AG10803 (cell line): ENCODE measurements at places on chromosomes 13 and 19.
A peak's percentile ranks its signal among the peaks of the same experiment; 100 is the strongest.

- no peak for DNase-seq
Observed at GRCh38 chr19:40213251-40213829, 4.8 kb downstream of the TTC9B start.

DNA sequence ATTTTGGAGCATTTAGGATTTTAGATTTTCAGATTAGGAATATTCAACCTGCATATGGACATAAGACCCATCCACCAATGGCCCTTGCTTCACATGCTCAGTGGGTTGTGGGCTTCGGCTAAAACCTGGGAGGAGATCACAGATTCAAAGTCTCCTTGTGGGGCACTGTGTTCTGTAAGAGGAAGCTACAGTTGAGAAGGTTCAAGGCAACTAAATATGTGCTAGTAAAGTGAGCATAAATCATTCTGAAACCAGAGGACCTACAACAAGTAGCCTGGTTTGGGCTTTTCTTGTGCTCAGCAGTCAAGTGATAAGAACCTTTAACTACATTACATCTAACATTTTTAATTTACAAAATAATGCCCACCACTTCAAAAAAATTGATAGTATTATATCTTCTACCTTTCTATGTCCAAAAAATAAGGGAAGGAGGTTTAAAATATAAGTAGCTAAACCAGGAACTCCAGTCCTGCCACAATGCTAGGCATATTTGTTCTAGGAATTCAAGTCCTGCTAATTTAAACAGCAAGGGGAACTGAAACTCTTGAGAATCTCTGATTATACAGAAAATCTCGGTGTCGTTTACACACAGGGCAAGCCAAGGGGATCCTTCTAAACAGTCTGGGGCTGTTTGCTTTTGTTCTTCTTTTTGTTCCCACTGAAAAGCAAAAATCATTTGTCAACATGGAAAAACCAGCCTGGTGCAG, 36.6 kb downstream of the FOXO1 start:
- no peak for DNase-seq

- no peak for DNase-seq
Observed at GRCh38 chr19:19619181-19619848, 828 bp upstream of the PBX4 start.

DNA sequence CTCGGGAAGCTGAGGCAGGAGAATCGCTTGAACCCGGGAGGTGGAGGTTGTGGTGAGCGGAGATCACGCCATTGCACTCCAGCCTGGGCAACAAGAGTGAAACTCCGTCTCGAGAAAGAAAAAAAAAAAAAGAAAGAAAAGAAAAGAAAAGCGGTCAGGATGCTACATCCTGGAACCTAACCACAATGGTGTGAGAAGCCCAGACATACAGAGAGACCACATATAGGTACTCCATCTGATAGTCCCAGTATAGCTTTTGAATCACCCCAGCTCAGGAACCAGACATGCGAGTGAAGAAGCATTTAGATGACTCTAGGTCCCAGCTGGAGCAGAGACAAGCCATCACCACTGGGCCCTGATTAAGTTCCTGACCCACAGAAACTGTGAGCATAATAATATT, 3.2 kb downstream of the IFNL1 start:
- no peak for DNase-seq

DNA sequence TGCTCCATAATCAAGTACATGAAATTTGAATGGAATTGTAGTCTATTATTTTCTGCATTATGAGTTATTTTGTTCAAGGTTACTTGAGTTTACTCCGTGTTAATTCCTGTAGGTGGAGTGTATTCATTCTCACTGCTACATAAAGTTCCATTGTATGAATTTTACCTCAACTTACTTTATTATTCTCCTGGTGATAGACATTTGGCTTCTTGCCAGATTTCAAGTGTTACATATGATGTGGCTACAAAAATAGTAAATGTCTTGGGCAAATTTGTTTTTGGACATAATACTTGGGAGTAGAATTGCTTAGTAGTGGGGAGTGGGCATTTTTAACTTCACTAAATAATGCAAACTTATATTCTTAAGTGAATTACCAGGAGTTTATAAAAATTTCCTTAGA, 328.9 kb downstream of the SHISA2 start:
- no peak for DNase-seq

DNA sequence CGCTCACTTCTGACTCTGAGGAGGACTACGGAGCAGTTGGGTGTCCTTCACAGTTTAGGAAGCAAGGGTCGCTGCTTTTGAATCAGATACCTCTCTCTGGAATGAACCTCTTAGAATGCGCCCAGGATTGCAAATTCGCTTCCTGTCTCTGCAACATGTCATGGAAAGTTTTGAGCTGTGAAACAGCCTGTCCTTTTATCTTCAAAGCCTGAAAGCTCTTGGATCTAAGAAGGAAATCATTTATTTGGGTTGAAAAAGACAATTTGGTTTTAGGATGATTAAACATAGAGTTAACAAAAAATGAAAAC, 134.1 kb downstream of the KATNAL1 start:
- DNase-seq, result no peak

GRCh38 chr19:7063764-7064418, 5.4 kb upstream of the MBD3L3 start:
- DNase-seq, result no peak

DNA sequence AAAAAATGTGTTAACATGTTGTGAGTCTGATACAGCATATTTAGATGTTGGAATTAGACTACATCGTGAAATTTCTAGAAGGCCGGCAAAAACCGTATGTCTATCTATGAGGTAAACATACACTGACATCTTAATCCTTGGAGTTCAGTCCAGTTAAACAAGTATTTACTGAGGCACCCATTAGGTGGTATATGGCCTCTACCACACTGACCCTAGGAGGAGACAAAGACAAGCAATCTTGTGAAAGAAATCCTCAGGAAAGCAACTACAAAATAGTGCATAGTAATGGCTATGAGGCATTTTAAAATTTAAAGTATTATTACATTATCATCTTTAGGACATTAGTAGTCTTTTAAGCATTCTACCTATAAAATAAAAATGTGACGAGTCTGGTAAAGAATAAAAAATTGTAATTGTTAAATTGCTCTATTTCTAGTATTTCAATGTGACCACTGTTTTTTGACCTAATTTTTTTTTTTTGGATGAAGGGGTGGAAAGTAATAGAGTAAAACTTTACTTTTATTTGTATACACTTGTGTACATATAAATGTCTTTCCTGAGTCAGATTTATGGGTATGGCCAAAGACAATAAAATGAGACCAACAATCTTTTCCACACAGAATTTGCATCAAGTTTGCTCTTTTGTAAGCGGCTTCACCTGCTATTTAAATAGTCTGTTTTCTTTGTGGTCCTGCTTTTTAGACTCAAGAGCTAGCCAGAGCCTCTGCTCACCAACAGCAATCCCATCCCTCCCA, 50.5 kb downstream of the KATNAL1 start:
- peak; percentile 43 for DNase-seq

- peak; percentile 23 for DNase-seq
Observed at GRCh38 chr13:63460462-63461090, 2044.9 kb upstream of the PCDH20 start.

- DNase-seq, result no peak
Observed at GRCh38 chr13:112078879-112079531, 12.1 kb downstream of the SOX1 start.

- DNase-seq, result no peak
Observed at GRCh38 chr19:16627928-16628182, 149 bp downstream of the MED26 start.

DNA sequence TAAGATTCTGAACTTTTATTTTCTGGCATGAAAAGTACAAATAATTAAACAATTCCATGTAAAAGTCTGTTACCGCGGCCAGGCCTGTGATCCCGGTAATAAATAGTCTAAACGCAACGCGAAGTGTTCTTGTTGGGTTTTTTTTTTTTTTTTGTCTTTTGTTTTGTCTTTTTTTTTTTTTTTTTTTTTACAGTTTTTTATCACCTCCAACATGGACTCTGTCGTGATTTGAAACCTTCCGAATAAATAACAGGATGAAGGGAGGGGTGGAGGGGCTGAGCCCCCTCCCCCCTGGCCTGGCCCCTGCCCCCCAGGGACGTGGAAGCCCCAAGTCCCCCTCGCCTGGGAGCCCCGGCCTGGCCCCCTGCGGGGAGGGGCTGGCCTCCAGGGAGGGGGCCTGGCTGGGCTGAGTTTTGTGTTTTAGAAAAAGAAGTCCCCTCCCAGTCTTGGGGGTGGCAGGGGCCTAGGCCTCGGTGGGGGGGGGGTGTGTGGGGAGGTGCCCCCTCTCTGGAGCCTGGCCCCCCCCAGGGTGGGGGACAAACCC, 16.0 kb downstream of the PRKCSH start:
- no peak for DNase-seq

- no peak for DNase-seq
Observed at GRCh38 chr19:42422901-42423461, 4.2 kb downstream of the LIPE start.

DNA sequence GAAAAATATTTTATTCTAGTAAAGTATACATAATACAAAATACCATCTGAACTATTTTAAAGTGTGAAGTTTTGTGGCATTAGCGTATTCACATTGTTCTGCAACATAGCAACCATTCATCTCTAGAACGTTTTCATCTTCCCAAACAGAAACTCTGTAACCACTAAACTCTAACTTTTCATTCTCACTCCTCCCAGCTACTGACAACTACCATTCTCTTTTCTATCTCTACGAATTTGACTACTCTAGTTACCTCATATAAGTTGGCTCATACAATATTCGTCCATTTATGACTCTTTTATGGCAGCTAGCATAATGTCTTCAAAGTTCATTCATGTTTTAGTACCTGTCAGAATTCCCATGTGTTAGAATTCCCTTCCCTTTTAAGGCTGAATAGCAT, 150.5 kb upstream of the MIR17HG start:
- no peak for DNase-seq

DNA sequence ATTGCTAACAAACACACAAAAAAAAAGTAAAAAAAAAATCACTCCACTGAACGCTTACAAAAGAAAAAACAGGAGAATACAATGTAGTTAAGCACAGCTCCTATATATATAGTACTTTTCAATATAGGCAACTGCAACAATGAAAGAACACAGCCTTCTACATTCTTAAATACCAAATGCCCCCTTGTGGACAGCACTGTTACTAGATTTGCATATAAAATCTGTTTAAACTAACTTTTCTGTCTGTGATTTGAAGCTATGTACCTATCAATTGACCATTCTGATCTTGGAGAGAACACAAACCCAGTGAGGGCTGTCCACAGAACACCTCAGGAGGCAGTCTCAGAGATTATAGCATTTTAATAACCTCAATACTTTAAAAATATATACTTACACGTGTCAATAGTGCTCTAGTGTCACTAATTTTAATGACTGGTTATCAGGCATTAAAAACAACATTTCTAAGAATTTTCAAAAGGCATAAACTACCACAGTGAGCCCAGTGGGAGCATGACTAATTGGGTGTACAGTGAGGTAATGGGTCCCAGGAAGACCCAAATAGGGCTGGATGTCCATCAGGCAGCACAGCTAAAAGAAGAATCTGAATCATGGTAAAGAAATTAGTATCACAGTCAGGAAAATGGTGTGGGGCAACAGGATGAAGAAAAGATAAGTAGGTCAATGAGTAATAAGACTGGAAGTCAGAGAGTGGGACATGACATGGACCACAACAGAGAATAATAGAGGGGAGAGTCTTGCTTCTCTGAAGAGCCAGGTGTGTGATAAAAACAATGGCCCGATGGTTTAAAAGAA, 22.2 kb downstream of the CCDC169 start:
- peak; percentile 75 for DNase-seq

DNA sequence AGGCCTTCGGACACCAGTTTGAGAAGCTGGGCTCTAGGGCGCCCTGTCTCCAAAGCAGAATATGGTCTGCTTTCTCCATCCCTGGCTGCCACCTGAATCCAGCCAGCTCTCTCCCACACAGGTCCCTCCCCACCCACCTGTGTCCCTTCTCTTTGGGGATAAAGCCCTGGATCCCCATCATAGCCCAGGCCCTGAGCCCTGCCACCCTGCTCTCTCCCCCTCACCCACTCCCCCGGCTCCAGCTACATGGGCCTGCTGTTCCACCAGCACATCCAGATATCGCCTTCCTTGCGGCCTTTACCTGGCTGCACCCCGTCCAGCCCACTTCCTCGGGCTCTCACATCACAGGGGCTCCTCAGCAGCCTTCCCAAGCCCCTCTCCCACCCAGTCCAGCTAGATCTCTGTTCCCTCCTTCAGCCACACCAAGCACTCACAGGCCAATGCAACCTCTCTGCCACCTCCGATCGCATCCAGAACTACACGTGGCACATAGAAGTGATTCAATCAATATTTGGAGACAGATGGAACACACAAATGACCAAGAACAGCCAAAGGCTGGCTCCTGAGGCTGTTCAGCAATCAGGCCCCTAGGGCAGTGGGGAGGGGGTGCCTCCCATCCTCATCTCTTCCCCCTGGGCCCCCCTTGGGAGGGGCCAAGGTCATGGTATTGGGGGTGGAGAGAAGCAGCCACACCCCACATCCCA, 7.6 kb downstream of the AKT2 start:
- no peak for DNase-seq

DNA sequence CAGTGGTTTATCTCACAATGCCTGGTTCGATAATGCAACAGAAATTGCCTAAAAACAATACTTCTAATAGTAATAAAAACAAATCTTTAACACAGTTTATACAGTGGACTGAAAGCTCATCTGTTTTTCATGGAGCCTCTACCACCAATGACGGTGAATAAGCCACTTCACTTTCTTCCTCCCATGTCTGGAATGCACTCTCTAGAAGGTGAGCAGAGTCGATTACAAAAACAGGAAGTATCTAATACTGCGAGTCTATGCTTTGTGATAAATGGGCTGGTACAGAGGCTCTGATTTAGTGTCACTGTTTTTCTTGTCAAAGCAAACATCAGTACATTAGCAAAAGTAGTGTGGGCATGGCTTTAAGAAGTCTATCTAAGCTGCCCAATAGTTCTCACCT, 1348.6 kb upstream of the SLC10A2 start:
- no peak for DNase-seq

DNA sequence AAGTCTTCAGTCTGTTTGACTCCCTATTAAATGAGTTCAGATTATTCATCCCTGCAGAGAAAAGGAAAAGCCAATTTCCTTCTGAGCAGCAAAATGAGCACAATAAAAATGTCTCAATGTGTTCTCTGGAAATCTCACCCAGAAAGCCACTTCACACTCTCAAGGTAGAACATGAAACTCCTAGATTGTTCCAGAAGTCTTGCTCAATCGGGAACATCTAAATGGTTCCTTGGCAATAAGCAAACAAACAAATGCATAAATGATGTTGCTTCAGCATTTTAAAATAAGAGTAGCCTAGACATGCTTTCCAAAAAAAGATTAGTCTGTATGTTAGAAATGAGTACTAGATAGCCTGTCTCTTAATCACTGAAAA, 59.7 kb upstream of the TNFRSF19 start:
- peak; percentile 81 for DNase-seq

DNA sequence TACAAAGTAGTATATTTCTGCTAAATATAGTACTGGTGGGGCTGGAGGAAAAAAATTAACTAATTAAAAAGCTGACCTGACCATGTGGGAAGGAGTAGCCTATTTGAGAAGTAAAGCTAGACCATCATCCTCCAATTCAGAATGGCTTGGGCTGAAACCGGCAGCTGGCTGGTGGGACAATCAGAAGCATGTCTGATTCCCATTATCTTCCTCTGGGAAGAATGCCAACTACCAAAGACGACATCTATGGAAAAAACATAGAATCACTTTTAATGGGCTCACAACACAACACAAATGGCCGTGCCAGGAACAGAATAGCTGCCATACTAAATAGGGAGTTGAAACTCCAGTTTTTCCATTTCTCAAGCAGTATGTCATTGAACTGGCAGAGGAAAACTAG, 120.4 kb upstream of the FREM2 start:
- no peak for DNase-seq
